ENCODE measurements at places on chromosomes 6 and 20. TPM values are rescaled to one million over a fixed set of nuclear protein-coding genes. Genes with fewer than 3 reads are reported as not detected.

DNA sequence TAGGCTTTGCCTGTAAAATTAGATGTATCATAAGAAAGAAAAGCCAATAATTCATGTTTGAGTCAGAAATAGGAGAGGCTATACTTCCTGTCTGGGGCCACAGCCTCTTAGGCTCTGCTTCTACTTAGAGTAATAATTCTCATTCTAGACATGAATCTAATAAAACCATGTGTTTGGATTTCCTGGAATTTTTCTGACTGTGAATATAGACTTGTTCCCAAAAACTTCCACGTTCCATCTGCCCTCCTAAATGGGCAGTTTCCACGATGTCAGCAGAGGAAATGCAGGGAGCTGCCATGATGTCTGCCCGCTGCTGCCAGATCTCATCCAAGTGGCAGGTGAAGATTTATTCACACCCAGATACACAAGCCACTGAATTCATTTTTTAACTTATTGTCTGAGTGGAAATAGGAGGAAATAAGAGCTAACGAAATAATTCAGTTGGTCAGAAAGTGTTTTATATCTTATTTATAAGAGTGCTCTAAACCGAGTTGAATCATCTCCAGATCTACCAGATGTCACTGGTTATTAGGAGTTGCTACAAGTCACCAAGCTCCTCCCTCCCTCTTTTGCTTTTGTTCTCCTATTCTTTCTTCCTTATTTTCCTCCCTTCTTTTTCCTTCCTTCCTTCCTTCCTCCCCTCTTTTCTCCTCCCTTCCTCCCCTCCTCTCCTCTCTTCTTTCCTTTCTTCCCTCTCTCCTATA lies 69.3 kb downstream of the ALDH8A1 start:
- no peak for DNase-seq

DNA sequence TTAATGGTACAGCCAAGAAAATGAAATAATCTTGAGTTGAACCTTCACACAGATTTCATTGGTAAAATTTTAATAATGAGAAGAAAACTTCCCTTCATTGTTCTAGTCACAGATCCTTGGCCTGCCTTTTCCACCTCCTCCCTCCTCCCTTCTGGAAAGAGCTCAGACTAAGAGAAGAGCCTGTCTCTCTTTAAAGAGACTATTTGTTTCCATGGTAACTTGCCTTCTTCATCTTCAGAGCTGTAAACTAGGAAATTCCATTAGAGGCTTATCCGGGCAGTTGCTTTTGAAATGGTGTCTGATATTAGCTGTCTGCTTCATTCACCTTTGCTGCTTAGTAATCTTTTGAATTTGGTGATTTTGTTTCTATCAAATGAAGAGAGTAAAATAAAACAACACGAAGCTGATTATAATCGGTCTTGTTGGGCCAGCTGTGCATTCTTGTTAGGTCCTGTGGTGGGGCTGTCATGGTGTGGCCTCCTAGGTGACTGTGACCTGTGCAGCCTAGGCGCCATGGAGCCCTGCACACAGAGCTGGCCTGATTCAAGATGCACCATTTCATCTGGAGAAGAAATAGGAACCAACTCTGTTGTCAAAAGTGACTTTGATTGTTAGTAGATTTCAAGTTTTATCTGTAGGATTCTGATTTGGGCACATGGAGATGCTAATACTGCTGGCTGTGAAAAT lies 96.7 kb downstream of the MAP3K7 start:
- DNase-seq = no peak

DNA sequence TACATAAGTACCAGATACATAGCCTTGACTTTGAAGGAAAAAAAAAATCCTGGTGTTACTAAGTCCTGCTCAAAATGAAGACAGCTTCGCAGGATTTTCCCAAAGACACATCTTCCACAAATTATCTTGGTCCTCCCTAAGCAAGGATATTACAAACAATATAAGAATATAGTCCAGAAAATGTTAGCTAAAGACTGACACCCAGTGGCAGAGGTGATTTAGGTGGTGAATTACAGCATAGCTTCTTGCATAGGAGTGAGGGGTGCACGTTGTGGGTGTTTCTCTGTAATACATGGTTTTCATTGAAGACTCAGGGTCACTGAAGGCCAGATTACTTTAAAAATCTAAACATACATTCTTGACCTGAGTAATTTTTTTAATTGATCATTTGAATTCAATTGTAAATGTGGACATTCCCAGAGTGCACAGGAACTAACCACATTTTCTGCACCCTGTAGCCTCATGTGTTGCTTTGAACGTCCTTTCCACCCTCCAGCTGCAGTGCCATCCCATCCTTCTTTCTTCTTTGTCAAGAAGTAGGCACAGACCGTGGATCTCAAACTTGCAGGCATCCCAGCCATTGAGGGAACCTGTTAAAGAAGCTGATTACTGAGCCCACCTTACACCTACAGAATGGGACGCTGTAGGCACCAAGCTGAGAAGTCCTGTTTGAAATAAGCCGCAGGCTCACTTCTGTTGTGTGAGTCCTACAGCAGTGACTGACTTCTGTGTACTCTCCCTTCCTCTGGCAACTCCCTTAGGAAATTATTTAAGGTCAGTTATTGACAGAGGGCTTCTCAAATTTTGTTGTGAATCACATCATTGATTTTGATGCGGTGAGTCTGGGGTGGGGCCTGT lies 102.6 kb downstream of the PERP start:
- no peak for DNase-seq

- no peak for DNase-seq
These were observed 17.4 kb downstream of the ADNP start for GRCh38 chr20:50913690-50914375.

GRCh38 chr6:1739680-1740079 lies 130.0 kb downstream of the FOXC1 start:
- DNase-seq = no peak

DNA sequence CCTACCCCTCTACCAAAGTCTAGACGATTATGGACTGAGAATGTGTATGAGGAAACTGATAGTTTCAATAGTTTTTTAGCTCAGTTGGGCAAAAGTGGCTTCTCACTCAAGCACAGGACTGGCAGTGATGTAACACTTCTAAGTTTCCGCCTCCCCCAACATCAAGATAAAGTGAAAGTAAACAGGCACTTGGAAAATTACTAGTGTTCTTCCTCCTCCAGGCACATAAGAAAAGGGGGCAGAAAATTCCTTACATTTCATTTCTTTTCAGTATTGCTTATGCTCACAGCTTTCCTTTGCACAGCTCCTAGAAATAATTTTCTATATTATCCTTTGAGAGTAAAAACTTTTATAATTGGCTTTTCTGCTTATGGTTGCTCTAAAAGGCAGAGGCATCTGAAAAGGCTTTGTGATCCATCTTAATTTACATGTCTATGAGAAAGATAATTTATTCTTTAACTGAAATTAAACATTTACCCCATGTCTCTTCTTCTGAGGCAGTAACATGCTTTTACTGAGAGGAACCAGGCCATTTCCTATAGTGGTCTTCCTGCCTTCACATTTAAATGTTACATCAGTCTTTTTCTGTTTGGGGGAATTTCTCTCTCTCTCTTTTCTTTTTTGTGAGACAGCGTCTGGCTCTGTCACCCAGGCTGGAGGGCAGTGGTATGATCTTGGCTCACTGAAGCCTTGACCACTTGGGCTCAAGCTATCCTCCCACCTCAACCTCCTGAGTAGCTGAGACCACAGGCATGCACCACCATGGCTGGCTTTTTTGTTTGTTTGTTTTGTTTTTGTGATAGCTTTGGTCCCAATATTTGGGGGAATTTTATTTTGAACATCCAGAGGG lies 65.0 kb upstream of the EEF1A1 start:
- no peak for DNase-seq

- no peak for DNase-seq
These were observed 30.1 kb upstream of the SH3BGRL2 start for GRCh38 chr6:79600812-79601609.

DNA sequence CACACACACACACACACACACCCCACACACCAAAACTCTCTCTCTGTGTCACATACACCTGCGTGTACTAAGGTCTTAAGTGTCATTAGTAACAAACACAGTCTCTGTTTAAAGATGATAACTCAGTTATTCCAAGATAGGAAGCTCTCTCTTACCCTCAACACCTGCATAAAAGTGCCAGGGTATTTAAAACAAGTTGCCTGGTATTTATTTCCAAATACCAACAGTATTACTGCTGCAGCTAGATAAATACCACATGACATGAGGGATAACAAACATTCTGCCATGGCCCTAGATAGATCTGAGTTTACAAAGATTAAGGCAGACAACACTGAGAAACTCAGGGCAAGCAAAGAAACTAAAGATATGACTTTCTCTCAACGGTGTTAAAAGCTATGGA lies 118.5 kb downstream of the SIM1 start:
- no peak for DNase-seq

- no peak for DNase-seq
These were observed 811.2 kb downstream of the MAFB start for GRCh38 chr20:39877788-39878187.

DNA sequence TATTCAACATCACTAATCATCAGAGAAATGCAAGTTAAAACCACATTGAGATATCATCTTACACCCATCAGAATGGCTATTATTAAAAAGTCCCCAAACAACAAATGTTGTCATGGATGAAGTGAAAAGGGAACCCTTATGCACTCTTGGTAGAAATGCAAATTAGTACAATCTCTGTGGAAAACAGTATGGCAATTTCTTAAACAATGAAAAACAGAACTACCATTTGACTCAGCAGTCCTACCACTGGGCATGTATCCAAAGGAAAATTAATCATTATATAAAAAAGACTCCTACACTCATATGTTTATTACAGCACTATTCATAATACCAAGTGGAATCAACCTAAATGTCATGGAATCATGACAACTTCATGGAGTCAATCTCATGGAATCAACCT lies 611.3 kb upstream of the GJE1 start:
- no peak for DNase-seq

GRCh38 chr6:6723921-6724538 lies 135.5 kb downstream of the LY86 start:
- no peak for DNase-seq

GRCh38 chr20:3645309-3646066 lies 17.7 kb downstream of the GFRA4 start:
- no peak for DNase-seq

- no peak for DNase-seq
These were observed 291.6 kb upstream of the CDH4 start for GRCh38 chr20:60960500-60960899.

DNA sequence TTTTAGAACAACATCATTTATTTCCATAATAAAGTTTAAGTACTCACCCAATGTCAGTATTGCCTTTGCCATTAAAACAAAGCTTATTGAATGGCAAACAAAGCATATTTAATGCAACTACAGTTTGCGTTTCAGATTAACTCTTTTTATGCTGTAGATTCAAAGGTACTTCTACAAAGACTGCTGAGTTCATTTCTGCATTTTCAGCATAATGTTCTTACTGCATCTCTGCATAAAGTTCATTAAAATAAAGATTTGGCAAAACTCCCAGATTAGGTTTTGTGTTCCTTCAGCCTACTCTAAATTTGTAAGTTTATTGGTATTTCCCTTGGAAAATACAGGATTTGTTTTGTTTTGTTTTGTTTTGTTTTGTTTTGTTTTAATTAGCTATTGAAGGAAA lies 359.4 kb downstream of the ADGRB3 start:
- DNase-seq = no peak

DNA sequence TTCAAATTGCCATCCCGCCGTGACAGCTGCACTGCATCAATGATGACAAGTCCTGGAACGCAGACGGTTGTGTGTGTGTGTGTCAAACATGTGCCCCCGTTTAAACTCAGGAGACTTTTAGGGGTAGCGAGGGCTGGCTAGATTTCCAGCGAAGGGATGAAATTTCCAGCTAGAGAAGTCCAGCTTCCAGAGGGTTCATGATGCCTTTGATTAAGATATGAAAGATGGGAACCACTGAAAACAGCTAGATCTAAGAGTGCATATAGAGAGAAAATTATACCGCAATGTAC lies 644 bp downstream of the KIZ start:
- DNase-seq = no peak

- no peak for DNase-seq
These were observed 882.0 kb downstream of the TFAP2A start for GRCh38 chr6:9532621-9533557.

DNA sequence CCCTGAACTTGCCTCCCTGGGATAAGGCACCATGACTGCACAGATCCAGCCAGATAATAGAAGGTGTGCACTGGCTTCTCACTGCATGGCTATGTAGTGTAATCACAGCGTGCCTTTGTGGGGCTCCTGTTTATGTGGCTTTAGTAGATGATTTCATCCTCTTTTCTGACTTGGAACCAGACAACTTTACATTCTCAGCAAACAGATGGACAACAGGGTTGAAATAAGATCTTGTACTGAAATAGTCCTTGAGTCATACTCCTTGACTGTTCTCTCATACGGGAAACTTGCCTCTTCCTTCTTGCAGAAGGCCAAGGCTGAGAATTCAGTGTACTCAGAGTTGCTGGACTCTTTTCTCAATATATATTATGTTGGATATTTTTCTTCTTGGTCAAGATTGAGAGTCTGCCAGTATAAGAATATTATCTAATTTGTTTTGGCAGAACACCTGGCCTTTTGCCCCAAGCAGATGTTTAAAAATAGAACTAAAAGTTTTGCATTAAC lies 25.0 kb upstream of the RNF144B start:
- no peak for DNase-seq

DNA sequence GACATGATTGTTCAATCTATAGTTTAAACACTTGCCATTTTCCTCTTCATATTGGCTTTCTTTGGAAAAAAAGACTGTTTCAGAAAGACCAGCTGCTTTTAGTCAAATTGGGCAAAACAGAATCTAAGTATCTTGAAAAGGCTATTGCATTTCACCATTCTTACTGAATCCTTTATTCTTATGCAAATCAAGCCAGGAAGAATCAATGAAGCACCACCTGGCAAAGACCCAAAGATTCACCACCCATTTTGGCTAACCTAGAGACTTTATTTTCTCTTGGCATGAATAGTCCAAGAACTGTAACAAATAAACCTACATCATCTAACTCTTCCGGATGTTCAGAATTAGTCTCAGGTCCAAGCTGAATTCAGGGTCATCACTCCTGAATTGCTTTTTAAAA lies 71.3 kb upstream of the EYA4 start:
- no peak for DNase-seq

- peak; percentile 97 for DNase-seq
These were observed 3.9 kb downstream of the SYTL3 start for GRCh38 chr6:158653577-158654354.

- no peak for DNase-seq
These were observed 176.3 kb downstream of the SCP2D1 start for GRCh38 chr20:18989736-18990474.

KCNG1 gene
- 2.3 TPM for total RNA-seq

DYNLT2 gene
- total RNA-seq = 7.4 TPM

SLC35D3 gene
- total RNA-seq = not detected

SLC22A3 gene
- not detected for total RNA-seq

RNF144B gene
- total RNA-seq = 6.4 TPM

NKX2-4 gene
- not detected for total RNA-seq

REM1 gene
- total RNA-seq = not detected

FOXF2 gene
- not detected for total RNA-seq

C4B gene
- total RNA-seq = 7.7 TPM

BLOC1S5 gene
- 23.5 TPM for total RNA-seq

SLA2 gene
- 34.3 TPM for total RNA-seq

MOG gene
- not detected for total RNA-seq

HTR1E gene
- not detected for total RNA-seq

CRISP2 gene
- not detected for total RNA-seq

CDH26 gene
- total RNA-seq = 4.3 TPM
